ENCODE measurements at places on chromosomes 1 and 21. TPM values are rescaled to one million over a fixed set of nuclear protein-coding genes. Genes with fewer than 3 reads are reported as not detected.

DNA sequence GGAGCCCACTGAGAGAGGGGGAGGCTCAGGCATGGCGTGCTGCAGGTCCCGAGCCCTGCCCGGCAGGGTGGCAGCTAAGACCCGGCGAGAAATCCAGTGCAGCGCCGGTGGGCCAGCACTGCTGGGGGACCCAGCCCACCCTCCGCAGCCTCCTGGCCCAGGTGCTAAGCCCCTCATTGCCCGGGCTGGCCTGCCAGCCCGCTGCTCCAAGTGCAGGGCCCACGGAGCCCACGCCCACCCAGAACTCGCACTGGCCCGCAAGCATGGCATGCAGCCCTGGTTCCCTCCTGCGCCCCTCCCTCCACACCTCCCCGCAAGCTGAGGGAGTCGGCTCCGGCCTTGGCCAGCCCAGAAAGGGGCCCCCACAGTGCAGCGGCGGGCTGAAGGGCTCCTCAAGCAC is 61.5 kb downstream of the C21orf91 start:
- DNase-seq: no peak

DNA sequence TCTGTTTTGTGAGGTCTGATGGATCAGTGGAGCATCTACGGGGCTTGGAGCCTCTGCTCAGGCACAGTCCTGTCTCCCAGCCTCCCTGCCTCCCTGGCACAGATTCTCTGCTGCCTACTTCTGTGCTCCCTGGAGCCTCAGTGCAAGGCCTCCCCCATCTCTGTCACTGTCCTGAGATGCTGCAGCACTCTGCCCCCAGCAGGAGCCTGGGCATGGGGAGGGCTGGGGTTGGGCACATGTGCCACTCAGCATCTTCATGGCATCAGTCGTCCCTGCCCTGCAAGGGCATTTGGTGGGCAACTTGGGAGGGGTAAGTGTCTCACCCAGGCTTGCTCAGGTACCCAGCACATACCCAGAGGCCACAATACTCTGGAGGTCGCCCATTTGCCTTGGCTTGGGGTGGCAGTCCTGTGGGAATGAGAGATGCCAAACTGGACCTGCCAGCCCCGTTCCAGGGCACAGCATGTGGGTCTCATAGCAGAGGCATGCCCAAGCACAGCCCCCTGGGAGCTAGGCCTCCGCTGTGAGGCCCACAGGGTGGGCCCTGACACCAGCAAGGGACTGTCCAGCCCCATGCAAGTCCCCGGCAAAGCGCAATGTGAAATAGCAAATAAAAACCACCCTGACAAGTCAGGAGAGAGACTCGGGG is 28.7 kb downstream of the PADI3 start:
- no peak for DNase-seq

- DNase-seq: no peak
These were observed 6.5 kb upstream of the GNPAT start for GRCh38 chr1:231234506-231234905.

GRCh38 chr1:153679337-153680119 is 1.0 kb downstream of the NPR1 start:
- no peak for DNase-seq

GRCh38 chr1:181936768-181937581 is 124.5 kb downstream of the ZNF648 start:
- peak; percentile 20 for DNase-seq

DNA sequence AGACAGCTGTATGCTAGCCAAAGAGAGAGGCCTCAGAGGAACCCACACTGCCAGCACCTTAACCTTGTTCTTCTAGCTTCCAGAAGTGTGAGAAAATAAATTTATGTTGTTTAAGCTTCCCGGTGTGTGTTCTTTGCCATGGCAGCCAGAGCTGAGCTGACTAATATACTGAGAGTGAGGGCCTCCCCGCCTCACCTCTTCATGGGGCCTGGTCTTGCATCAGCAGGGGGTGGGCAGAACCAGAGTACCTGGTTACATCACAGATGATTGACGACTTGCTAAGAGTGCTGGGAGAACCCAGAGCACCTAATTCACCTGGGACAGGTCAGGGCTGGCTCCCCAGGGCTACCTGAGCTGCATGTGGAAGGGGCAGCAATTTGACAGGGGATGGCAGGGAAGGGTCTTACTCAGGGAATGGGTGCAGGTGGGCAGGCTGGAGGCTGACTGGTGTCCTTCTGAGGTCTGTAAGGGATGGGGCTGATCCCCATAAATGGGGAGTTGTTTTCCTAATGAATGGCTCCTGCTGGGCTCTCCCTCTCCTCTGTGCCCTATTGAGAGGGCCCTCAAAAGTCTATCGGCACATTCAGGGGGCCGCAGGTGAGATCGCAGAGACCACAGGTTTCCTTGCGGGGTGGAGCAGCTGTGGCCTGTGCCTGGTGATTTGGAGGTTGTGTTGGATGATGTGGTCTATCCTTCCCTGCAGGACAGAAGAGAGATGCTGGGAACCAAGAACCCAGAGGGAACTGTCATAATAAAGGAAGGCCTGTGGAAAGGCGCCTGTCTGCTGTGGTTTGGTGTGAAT is 60.6 kb upstream of the ETV3 start:
- DNase-seq: peak; percentile 77

Gene COL9A2
- polyA plus RNA-seq: 17.1 TPM

Gene FAM177B
- 0.57 TPM for polyA plus RNA-seq

Gene ASCL5
- polyA plus RNA-seq: 0.47 TPM

Gene TMEM269
- 1.5 TPM for polyA plus RNA-seq

Gene STPG1
- polyA plus RNA-seq: 8.9 TPM

Data from left lung (tissue), 14 donors.